ENCODE measurements at places on chromosomes 4 and X. TPM values are rescaled to one million over a fixed set of nuclear protein-coding genes. Genes with fewer than 3 reads are reported as not detected.

DNA sequence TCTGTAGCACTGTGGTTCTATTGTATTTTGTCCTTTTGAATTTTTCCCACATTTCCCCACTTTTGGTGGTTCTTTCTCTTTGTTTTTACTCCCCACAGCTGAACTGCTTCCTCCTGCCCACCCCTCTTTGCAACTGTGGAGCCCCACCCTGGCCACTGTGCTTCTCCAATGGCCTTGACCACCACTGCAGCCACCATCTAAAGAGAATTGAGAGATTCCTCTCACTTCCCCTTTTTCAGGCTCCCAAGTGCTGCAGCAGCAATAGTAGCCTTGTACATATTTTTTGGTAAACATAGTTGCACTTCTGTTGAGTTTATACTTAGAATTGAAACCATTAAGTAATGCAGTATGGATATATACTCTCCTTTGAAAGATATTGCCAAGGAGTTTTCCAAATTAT is 51.3 kb upstream of the FRMPD3 start:
- no peak overlapping the region for H3K27ac ChIP-seq
- no peak for DNase-seq
- no peaks in the 10 kb centered on the region for H3K27me3 ChIP-seq
- H3K4me1 ChIP-seq = no peaks in the 10 kb centered on the region
- no peaks in the 10 kb centered on the region for H3K36me3 ChIP-seq

- no peak overlapping the region for H3K4me3 ChIP-seq
- H3K27me3 ChIP-seq = no peaks in the 10 kb centered on the region
- no peak for DNase-seq
- no peaks in the 10 kb centered on the region for H3K4me1 ChIP-seq
- no peak overlapping the region for H3K27ac ChIP-seq
Observed at GRCh38 chr4:177952723-177953122, 510.5 kb upstream of the AGA start.

DNA sequence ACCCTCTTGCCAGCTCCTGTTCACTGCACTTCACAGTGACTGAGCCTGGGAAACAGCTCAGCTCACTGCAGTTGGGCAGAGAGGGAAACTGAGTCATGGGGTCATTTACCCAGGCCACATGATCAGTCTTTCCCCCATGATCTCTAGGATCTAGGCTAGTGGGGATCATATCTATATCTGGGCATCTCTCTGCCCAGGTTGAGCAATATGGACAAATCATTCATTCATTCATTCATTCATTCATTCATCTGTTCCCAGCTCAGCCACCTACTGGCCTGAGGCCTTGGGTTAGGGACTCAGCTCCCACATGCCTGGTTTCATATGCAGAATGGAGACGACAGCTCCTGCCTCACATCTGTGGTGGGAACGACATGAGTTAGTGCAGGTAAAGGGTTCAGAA is 45.3 kb upstream of the HMX1 start:
- no peak overlapping the region for H3K4me3 ChIP-seq
- H3K4me1 ChIP-seq = no peaks in the 10 kb centered on the region
- H3K27me3 ChIP-seq = no peaks in the 10 kb centered on the region
- H3K36me3 ChIP-seq = no peaks in the 10 kb centered on the region

DNA sequence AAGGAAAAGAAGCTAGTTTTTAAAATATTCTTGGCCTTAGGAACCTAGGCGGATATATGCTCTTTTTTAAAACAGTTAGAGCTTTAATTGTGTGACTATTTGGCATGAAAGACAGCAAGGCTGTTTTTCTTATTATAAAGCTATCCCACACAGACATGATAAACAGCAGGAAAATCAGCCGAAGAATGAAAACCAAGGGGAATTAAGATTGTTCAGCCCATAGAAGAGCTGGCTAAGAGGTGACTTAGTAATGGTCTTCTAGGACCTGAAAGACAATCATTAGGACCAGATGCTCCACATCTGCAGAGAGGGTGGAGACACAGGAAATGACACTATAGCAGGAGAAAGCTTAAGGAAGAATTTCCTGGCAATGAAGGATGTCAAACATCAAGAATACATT is 171.4 kb upstream of the NRK start:
- no peaks in the 10 kb centered on the region for H3K4me1 ChIP-seq
- H3K27ac ChIP-seq = no peak overlapping the region
- H3K4me3 ChIP-seq = no peak overlapping the region
- DNase-seq = no peak

- H3K4me3 ChIP-seq = no peak overlapping the region
- H3K27ac ChIP-seq = no peak overlapping the region
- H3K36me3 ChIP-seq = no peaks in the 10 kb centered on the region
- DNase-seq = peak; percentile 57
- no peaks in the 10 kb centered on the region for H3K4me1 ChIP-seq
Observed at GRCh38 chrX:38256019-38256418, 35.3 kb upstream of the SRPX start.

SLC10A4 gene
- not detected for total RNA-seq

DNA sequence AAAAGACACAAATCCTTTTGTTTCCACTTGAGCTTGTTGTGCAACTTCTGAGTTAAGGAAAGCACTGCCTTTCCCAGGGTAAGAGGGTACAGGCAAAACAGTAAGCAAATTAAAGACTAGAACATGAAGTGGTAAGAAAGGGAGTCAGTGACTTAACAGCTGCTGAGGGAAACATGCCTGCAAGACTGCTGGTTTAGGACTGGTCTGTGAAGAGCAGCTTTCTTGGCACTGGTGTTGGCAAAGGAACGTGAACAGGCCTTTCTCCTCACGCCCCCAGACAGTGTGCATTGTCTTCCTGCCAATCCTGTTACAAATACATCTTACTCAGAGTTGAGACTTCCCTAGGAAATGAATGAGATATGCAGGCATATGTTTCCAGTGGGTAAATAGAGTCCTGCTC is 2.6 kb downstream of the LHFPL1 start:
- H3K4me1 ChIP-seq = no peaks in the 10 kb centered on the region
- no peaks in the 10 kb centered on the region for H3K36me3 ChIP-seq
- no peak for DNase-seq
- no peak overlapping the region for H3K27ac ChIP-seq
